Osteoblast (primary cell): ENCODE measurements at places on chromosomes 7 and 10. TPM values are rescaled to one million over a fixed set of nuclear protein-coding genes. Genes with fewer than 3 reads are reported as not detected.

Gene PCDH15
- total RNA-seq, result not detected in 2 replicates

Gene NKX1-2
- total RNA-seq, result not detected in 2 replicates

Gene SLC26A3
- total RNA-seq, result not detected in 2 replicates

Gene ANKRD7
- total RNA-seq, result 1.8 and 3.3 TPM in 2 replicates

Gene HTR7
- total RNA-seq, result 9.8 and 12.4 TPM in 2 replicates

Gene SUN3
- not detected in 2 replicates for total RNA-seq

Gene ZNF804B
- not detected in 2 replicates for total RNA-seq

Gene VSIR
- 69.5 and 75.3 TPM in 2 replicates for total RNA-seq

Gene ABCA13
- 3.6 and 4.4 TPM in 2 replicates for total RNA-seq

Gene PRSS2
- not detected in 2 replicates for total RNA-seq

Gene PLAC9
- 17.1 and 19.2 TPM in 2 replicates for total RNA-seq

Gene CAMK1D
- total RNA-seq, result 10.6 and 11.2 TPM in 2 replicates

Gene SPDYE9
- total RNA-seq, result not detected in 2 replicates

Gene PSD
- 0.29 and 0.72 TPM in 2 replicates for total RNA-seq

Gene IQUB
- total RNA-seq, result 0.72 and 0.88 TPM in 2 replicates

Gene NKX2-3
- not detected in 2 replicates for total RNA-seq

Gene WDR91
- total RNA-seq, result 7.1 and 8.7 TPM in 2 replicates

Gene TCF7L2
- total RNA-seq, result 9.0 and 10.6 TPM in 2 replicates

- DNase-seq, result no peak
Observed at GRCh38 chr10:59372543-59372942, 10.2 kb upstream of the FAM13C start.

DNA sequence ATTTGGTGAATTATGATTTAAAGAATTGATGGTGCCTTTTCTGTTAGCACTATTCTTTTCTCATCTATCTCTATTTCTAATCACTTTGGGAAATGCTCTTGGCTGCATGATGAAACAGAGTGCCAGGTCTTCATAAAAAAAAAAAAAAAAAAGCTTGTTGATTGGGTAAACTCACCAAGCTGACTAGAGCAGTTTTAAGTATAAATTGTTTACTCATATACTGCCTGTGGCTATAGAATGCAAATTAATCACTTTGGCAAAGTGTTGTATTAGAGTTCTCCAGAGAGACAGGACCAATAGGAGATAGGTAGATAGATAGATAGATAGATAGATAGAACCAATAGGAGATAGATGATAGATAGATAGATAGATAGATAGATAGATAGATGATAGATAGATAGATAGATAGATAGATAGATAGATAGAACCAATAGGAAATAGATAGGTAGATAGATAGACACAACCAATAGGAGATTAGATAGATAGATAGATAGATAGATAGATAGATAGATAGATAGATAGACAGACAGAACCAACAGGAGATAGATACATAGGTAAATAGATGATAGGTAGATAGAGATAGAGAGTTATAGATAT, 20.1 kb upstream of the TBXAS1 start:
- DNase-seq, result no peak

DNA sequence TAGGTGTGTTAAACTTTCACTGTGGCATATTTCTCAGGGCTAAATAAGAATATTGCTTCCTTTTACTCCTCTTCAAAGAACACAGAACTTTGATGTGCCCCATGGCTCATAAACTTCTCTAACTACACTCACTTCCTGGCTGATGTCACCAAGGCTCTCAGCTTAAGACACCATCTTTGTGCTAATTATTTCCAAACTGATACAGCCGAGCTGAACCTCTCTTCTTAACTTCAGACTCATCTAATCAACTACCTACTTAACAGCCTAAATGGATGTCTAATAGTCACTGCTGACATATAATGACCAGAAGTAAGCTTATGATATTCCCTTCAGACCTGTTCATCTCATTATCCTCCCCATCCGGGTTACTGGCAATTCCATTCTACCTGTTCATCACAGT, 3.6 kb downstream of the C10orf67 start:
- peak; percentile 50 for DNase-seq

DNA sequence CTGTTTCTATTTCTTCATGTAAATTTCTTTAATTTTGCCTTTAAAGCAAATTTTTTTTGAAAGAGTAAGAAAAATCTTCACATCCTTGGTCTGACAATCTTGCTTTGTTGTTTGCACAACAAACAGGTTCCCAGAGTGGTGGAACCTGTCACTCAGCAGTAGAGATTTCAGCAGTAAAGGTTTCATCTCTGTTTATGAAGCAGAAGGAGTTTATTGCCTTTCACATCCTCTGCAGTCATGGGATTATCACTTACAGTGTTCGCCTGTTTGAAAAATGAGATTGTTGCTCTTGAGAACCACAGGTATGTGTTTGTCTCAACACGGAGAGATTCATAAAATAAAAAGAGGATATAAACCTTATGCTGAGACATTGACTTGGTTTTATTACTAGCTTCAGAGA, 342.6 kb downstream of the IPMK start:
- DNase-seq, result no peak

DNA sequence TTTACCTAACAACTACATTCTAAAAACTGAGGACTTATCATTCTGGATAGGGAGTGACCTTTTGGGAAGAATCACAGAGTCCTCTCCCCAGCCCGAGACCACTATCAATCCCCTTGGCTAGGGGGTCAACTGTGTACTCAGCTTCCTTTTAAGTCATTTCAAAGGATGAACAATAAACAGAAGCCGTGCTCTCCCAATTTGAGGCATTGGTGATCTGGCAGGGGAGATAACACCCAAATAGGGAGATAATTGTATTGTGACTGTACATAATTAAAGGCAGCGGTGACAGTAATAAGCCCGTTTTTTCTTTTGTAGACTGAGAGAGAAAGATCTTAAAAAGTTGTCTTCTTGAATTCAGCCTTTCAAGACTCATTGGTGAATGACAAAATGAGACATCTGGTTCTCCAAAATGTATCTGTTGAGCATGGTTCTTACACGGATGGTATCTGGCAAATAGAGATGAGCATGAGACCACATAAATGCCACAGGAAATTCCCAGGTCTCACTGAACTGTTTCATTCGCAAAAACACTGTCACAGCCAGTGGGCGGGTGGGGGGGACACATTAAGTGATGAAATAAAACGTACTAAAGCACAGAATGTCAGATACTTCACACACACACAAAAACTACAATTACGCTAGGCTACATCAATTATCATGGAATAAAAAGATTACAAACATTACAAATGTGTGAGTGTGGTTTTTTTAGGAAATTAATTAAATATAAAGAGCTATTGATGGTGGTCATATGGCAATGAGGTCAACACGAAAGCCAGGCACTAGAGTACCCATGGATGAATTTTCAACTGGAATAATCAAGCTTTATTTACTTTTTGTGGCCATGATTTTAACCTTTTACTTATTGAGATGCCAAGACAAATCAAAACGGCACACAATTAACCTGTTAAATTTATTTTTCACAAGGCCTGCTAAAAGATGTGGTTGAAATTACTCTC, 108.4 kb downstream of the HIPK2 start:
- DNase-seq, result no peak

DNA sequence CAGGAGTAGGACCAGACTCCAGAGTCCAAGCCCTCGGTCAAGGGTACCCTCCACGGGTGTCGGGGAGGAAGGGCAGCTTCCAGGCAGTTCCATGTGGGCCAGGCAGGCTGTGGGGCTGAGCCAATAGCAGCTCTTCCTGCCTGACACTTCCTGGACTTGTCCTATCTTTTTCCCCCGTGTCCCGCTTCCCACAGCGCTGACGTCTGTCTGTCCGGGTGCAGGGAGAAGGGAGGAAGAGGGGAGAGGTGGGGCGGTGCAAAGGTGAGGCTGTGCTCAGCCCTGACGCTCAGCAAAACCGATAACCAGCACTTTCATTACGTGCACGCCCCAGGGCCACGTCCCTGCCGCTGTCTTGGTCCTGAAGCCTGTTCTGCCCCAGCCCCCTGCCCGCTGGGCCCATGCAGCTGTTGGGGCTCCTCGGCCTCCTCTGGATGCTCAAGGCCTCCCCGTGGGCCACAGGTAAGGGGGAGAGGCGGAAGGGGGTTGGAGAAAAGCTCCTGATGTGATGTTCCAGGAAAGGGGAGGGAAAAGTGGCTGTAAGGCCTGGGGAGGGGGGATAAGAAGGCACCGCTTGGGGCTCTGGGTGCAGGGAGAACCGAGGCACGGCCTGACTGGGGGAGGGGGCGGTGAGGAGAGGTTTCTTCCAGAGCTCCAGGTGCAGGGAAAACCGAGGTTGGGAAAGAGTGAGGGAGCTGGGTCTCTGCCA, at the start of gene MUC3A:
Gene MUC3A (plus strand): TSS at position 308 of the 706 bp plus-strand sequence. CDS start 91 bp downstream, at position 399.
- DNase-seq, result peak; percentile 32

- peak; percentile 85 for DNase-seq
Observed at GRCh38 chr7:27106181-27106900, 3.9 kb upstream of the HOXA2 start.

GRCh38 chr10:79431891-79432831, 13.3 kb downstream of the ZCCHC24 start:
- peak; percentile 67 for DNase-seq

DNA sequence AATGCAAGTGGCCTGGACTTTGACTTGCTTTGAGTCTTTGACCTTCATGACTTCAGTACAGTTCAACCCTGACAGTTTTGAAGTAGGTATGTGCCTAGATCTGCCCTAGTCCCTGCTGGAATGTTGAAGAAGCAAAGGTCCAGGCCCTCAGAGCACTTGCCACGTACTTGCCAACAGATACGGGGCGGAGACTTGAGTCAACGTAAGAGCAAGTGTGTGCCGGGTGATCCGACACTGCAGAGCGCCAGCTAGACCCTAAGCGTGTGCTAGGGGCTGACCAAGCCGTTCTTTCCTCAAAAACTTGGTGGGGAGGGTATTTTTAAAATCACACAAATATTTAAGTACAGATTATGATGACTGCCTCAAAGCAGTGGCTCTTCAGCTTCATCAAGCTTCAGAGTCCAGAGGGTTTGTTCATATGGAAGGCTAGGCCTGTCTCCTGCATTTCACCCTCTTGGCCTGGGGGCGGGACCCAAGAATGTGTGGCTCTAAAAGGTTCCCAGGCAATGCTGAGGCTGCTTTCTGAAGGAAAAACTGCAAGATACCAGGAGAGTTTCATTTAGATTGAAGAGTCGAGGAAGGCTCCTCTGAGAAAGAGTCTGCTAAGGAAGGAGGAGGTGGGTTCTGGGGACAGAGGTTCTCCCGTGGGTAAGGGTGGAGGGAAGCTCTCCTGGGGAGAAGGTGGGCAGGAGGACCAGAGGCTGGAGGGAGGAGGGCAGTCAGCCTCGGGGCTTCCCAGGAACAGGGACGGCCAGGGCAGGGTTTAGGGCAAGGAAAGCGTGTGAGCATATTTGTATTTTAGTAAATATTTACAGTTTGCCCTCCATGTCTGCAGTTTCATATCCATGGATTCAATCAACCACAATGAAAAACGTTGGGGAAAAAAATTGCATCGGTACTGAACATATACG, 160.3 kb downstream of the EGFR start:
- peak; percentile 25 for DNase-seq

DNA sequence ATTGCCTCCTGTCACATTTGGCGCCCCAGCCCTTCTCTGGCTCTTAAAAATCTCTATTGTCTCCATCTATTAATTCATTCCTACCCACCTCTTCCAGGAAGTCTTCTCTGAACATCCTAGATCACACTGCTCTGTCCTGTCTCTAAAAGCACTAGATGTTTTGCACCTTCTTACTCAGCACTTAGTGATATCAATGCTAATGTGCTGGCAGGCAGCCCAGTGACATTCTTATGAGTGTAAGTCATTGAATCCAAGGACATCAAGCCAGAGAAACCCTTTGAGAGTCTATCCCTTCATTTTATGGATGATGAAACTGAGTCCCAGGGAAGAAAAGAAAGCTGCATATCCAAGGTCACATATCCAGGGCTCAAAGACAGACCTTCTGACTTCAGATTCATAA, 48.3 kb upstream of the PAX2 start:
- no peak for DNase-seq

- no peak for DNase-seq
Observed at GRCh38 chr10:59904426-59905065, 1.8 kb downstream of the CCDC6 start.

- DNase-seq, result no peak
Observed at GRCh38 chr7:131501422-131501821, 55.0 kb downstream of the PODXL start.

GRCh38 chr10:13741438-13741837, 154.7 kb downstream of the PRPF18 start:
- no peak for DNase-seq

- DNase-seq, result no peak
Observed at GRCh38 chr7:105250239-105250638, 138.5 kb downstream of the SRPK2 start.

DNA sequence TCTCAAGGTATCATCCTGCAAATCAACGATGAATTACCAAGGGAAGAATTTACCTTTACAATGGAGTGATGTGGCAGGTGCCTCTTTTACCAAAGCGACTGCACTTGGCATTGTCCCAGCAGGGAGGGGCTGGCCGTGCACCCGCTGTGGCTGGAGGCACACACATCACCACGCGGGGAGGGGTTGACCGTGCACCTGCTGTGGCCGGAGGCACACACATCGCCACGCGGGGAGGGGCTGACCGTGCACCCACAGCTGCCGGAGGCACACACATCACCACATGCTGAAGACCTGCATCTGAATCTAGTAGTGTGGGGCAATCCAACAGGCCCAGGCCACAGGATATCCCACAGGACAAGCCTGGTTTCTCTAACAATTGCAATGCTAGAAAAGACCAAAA, 493.5 kb downstream of the DNAJB6 start:
- DNase-seq, result no peak

DNA sequence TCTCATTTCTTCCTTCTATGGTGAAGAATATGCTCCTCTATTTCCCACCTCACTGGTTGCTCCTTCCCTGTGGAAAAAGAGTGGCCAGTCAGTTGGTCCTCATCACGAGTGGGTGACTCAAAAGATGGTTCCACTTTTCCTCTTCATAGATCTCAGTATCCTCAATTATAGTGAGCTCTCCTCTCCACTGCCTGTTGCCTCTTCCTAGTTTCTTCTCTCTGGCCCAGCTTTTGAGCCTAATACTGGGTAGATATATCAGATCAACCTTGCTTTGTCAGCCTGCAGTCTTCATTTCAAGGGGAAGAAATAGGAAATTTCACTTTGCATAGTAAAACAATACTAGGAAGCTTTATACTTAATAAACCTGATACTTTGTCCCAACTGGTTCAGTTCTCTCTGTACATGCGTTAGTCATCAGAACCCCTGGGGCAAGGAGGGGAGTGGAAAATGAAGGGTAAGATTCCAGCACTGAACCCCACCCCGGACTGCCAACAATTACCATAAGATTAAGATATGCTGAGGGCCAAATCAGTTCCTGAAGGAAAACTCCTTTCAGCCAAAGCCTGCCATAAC, 15.5 kb upstream of the WNT16 start:
- peak; percentile 27 for DNase-seq

- DNase-seq, result no peak
Observed at GRCh38 chr7:107530751-107531150, 33.0 kb downstream of the COG5 start.

- no peak for DNase-seq
Observed at GRCh38 chr7:30329716-30330115, 45.3 kb downstream of the ZNRF2 start.

GRCh38 chr7:45108863-45109262, 2.6 kb downstream of the TBRG4 start:
- DNase-seq, result no peak

DNA sequence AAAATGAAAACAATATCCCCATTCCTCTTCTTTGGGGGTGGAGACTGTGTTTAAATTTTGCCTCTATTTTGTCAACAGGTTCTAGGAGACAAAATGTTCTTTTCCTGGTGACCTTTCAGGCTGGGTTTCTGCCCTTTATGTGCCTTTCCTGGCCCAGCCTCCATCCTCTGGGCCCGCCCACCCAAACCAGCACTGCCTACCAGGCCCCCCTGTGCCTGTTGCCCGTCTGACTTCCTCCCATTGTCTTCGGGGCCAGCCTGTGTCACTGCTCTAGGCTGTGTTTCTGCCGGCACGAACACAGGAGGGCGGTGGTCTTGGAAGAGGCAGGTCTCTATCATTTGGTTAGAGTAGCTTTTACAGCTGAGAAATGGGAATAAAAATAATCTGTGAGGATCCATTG, 13.9 kb downstream of the TSPAN14 start:
- DNase-seq, result peak; percentile 69
